Endodermal cell (in vitro differentiated cells): ENCODE measurements at places on chromosomes 13 and 19. TPM values are rescaled to one million over a fixed set of nuclear protein-coding genes. Genes with fewer than 3 reads are reported as not detected.

GRCh38 chr19:42471554-42472249 lies 29.0 kb upstream of the CXCL17 start:
- no peaks in the 10 kb centered on the region for H3K27me3 ChIP-seq
- peaks cover 10% of the 10 kb centered on the region for H3K4me1 ChIP-seq
- no peak overlapping the region for H3K27ac ChIP-seq
- DNase-seq, result peak; percentile 58

DNA sequence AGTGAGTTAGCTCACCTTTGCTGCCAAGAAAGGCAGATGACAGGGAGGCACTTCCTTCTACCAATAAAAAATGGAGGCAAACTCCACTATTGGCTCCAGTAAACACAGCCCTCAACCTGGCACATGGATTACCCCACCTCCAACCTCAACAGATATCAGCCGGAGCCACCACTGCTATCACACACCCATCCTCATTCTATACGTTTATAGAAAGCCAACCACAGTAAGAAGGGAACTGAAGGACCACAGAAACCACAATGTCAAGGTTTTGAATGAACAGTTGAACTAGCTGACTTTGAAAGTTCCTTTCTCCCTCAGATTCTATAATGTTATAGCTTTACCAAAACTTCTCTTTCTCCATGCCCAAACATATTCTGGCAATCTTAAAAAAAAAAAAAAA lies 526.2 kb downstream of the UQCRFS1 start:
- DNase-seq, result no peak
- no peaks in the 10 kb centered on the region for H3K27me3 ChIP-seq
- H3K27ac ChIP-seq, result no peak overlapping the region
- no peaks in the 10 kb centered on the region for H3K36me3 ChIP-seq

DNA sequence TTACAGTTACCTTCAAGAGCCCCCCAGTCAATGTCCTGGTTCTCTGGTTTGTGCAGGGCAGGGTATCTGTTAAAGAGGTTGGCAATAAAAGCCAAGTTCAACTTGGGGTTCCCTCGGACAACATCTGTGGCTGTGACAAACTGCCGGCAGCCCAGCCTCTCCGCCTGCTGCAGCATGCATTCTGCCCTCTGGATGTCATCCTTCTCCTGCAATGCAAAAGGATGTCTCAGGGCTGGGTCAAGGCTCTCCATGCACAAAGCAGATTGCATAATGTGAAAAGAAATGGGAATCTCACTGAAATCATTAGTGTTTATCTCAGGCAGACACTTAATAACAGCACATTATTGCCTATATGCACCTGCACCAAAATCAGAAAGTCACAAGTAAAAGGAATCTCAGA lies 35.1 kb downstream of the LCP1 start:
- no peak overlapping the region for H3K4me3 ChIP-seq
- H3K36me3 ChIP-seq, result no peaks in the 10 kb centered on the region
- H3K27me3 ChIP-seq, result peaks cover 5% of the 10 kb centered on the region
- DNase-seq, result peak; percentile 76
- H3K27ac ChIP-seq, result no peak overlapping the region
- no peaks in the 10 kb centered on the region for H3K4me1 ChIP-seq

DNA sequence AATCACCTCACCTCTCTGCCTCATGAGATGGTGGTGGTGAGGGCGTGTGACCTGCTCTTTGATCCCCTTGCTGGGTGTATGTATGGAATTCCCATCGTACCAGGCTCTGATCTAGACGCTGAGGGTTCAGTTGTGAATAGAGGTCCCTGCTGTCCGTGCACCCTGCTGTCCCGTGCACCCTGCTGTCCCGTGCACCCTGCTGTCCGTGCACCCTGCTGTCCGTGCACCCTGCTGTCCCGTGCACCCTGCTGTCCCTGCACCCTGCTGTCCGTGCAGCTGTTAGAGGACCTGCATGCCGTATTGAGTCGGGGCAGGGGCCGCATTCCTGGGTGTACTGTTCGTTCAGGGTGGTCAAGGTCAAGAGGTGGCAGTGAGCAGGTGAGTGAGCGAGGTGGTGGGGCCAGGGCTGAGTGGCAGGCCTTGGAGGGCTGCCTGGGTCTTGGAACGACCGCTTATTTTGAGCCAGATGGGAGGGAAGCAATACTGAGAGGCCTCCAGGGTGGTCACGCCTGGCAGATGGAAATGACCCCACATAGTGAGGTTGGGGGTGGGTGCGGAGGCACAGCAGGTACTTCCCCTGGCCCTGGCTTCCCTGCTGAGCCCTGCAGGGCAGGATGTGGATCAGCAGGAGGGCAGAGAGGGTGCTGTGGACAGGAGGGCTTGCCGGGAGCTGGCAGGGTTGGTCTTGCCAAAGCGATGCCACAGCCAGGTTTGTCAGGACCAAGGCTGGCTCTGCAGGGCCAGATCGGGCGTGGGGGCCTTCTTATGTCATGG lies 4.6 kb upstream of the EPN1 start:
- H3K4me1 ChIP-seq, result peaks cover 4% of the 10 kb centered on the region
- peaks cover 61% of the 10 kb centered on the region for H3K36me3 ChIP-seq
- no peak overlapping the region for H3K4me3 ChIP-seq
- no peak overlapping the region for H3K27ac ChIP-seq
- H3K27me3 ChIP-seq, result no peaks in the 10 kb centered on the region

The PCDH8 gene
- 1.7 and 1.8 TPM in 2 replicates for total RNA-seq

The FFAR3 gene
- not detected in 2 replicates for total RNA-seq

GRCh38 chr13:32075170-32075851 lies 43.7 kb downstream of the FRY start:
- DNase-seq, result no peak
- H3K4me1 ChIP-seq, result no peaks in the 10 kb centered on the region
- no peaks in the 10 kb centered on the region for H3K27me3 ChIP-seq
- no peak overlapping the region for H3K4me3 ChIP-seq
- H3K36me3 ChIP-seq, result no peaks in the 10 kb centered on the region

GRCh38 chr13:63184693-63185092 lies 1769.0 kb upstream of the PCDH20 start:
- H3K4me3 ChIP-seq, result no peak overlapping the region
- H3K4me1 ChIP-seq, result no peaks in the 10 kb centered on the region
- DNase-seq, result peak; percentile 88
- no peaks in the 10 kb centered on the region for H3K36me3 ChIP-seq
- H3K27me3 ChIP-seq, result no peaks in the 10 kb centered on the region
- no peak overlapping the region for H3K27ac ChIP-seq

DNA sequence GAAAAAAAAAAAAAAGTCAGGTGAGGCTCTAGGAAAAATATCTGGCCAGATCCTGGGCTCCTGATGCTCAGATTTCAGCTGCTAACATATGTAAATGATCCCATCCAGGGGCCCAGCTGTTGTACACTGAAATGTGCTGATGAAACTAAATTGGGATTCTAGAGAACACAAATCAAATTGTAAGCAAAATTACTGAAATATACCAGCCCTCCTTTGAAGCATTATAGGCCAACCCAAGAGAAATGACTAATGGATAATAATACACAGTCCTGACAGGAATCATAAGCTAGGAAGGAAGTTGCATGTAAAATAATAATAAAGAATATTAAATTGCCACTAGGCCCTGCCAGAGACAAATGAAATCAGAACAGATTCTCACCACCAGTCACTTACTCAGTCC lies 17.8 kb downstream of the KCTD12 start:
- no peaks in the 10 kb centered on the region for H3K27me3 ChIP-seq
- DNase-seq, result no peak
- H3K27ac ChIP-seq, result no peak overlapping the region
- H3K36me3 ChIP-seq, result no peaks in the 10 kb centered on the region
- H3K4me1 ChIP-seq, result no peaks in the 10 kb centered on the region
- no peak overlapping the region for H3K4me3 ChIP-seq

The PVR gene
- total RNA-seq, result 10.3 to 21.2 TPM (median 19.2 TPM) in 3 replicates

The TMEM238 gene
- total RNA-seq, result 3.5 to 4.7 TPM (median 4.4 TPM) in 3 replicates

The NOTCH3 gene
- total RNA-seq, result 103 to 143 TPM (median 140 TPM) in 3 replicates

The FCAR gene
- not detected in 3 replicates for total RNA-seq

- no peak overlapping the region for H3K4me3 ChIP-seq
- peaks cover 91% of the 10 kb centered on the region for H3K27me3 ChIP-seq
Measured at GRCh38 chr19:35845215-35846037, 6.9 kb downstream of the NPHS1 start.

- peak overlapping the region; percentile 13 for H3K27ac ChIP-seq
- H3K4me3 ChIP-seq, result peak overlapping the region; percentile 16
Measured at GRCh38 chr13:71624653-71625600, 242.1 kb downstream of the DACH1 start.

The HSD17B14 gene
- total RNA-seq, result 37.0 and 43.0 TPM in 2 replicates
